ENCODE measurements at places on chromosomes 6 and 20. TPM values are rescaled to one million over a fixed set of nuclear protein-coding genes. Genes with fewer than 3 reads are reported as not detected.

RSPH3 gene
- total RNA-seq = 5.2 TPM

HUS1B gene
- total RNA-seq = 0.31 TPM

OLIG3 gene
- not detected for total RNA-seq

PACRG gene
- 0.13 TPM for total RNA-seq

ZNF165 gene
- total RNA-seq = 1.2 TPM

SRMS gene
- 0.16 TPM for total RNA-seq

REM1 gene
- total RNA-seq = 0.68 TPM

ADISSP gene
- total RNA-seq = 159 TPM
